ENCODE measurements at places on chromosomes 7 and 10. TPM values are rescaled to one million over a fixed set of nuclear protein-coding genes. Genes with fewer than 3 reads are reported as not detected.

Gene C7orf57
- total RNA-seq, result not detected

GRCh38 chr7:34281260-34281659, 375.9 kb downstream of the BMPER start:
- DNase-seq, result no peak

Gene CPVL
- 50.2 TPM for total RNA-seq

GRCh38 chr7:19709249-19709578, 377 bp upstream of the POLR1F start:
- DNase-seq, result no peak

Gene PDSS1
- 2.5 TPM for total RNA-seq

DNA sequence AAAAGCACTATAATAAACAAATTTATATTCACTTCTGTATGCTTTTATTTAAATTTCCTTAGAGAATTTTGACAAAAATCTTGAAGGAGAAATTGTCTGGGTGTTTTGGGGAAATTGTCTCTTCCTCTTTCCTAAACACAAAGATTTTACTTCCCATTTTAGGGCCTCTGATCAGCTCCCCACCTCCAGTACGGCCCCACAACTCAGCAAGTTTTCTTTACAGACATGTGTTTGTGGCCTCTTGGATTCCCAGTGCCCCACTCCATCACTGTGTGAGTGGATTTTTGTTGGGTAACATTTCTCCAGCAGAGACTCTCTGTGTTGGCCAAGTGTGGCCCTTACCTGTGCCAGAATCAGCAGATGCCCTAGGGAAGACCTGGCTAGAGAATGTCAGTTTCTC, 182.8 kb upstream of the CDC14C start:
- DNase-seq, result no peak

- no peak for DNase-seq
Measured at GRCh38 chr10:4691776-4692175, 134.2 kb upstream of the AKR1E2 start.

- no peak for DNase-seq
Measured at GRCh38 chr10:99742254-99742653, 10.2 kb downstream of the CUTC start.

- DNase-seq, result no peak
Measured at GRCh38 chr7:132189881-132190280, 386.4 kb downstream of the PLXNA4 start.

Gene ABLIM1
- 117 TPM for total RNA-seq
